ENCODE measurements at places on chromosomes 12 and 14.

- no peak for DNase-seq
These were observed 13.4 kb downstream of the ATXN2 start for GRCh38 chr12:111585690-111586089.

DNA sequence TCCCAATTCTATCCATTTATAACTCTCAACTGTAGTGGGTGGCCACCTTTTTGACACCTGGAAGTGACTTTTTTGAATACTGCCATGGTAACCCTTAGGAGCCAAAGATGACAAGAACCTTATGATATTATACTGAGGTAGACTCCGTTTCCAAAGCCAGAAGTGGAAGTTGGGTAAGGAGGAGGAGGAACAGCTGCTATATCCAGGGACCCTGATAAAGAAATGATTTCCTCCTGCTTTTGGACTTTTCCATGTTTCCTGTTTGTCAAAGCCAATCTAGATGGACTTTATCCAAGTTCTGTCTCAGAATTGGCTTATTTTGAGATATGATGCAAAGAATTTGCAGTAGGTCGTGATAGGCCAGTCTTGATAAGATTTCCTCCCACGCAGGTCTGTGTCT lies 14.3 kb downstream of the TRIM9 start:
- DNase-seq, result no peak

GRCh38 chr14:26896447-26896846 lies 298.6 kb upstream of the NOVA1 start:
- DNase-seq, result no peak

DNA sequence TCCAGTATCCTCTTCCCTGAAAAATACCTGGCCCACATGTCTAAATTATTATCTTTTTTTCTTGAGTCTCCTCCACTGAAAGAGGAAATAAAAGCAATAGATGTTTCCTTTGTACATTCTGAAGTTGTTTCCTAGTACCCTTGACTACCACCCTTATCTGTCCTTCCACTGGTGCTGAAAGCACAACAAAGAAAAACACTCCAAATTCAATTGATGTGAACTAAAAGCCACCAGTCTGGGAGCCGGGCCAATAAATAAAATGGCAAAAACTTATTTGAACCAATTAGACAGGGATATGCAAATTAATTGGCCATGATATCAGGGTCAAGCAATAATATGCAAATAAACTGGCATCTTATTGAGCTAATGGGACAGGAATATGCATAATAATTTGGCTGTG lies 330.5 kb downstream of the PAWR start:
- DNase-seq, result no peak

GRCh38 chr12:106074706-106075392 lies 63.9 kb downstream of the NUAK1 start:
- DNase-seq, result no peak

GRCh38 chr12:79200176-79200575 lies 335.6 kb downstream of the SYT1 start:
- no peak for DNase-seq

DNA sequence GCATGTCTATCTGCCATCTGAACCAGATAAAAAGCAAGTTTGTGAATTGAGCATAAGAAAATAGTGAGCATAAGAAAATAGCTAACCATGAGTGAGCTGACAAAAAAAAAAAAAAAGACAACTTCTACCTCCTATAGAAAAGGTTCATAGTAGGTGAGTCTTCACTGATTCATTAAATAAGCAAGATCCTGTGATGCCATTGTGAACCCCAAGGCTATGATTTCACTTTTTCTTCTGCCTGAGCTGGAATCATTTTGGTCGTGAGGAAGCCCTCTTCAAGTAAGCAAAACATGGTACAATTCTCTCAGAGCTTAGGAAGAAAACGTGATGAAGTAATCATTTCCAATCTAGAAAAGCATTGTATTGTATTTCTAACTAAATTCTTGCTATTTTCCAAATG lies 1.2 kb downstream of the PIK3C2G start:
- no peak for DNase-seq

- no peak for DNase-seq
These were observed 92.0 kb downstream of the PLEKHG7 start for GRCh38 chr12:92794814-92795213.

DNA sequence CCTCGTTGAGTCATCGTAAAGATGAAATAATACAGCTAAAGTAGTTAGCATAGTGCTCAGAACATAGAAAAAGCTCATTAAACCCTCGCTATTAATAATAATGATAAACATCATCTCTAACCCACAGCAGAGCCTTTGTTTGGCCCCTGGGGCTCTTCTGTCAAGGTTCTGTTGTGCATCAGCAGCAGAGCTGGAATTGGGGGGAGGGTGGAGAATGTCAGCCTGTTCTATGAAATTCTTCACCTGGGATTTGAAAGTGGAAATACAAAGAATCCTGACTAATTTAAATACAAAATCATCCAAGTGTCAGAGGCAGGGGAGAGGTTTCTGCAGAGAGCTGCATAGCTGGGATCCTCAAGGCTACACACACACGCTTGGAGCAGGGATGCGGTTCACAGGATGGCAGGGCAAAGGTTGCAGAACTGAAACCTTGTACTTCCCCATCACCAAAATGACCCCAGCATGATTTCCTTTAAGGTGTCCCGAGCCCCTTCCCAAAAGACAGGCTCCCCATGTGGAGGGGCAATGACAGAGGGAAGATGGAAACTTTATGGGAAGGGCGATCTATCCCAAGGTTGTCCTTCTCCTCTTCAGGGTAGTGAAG lies 71.8 kb downstream of the DAD1 start:
- no peak for DNase-seq

- no peak for DNase-seq
These were observed 436 bp downstream of the VPS33A start for GRCh38 chr12:122265886-122266229.

DNA sequence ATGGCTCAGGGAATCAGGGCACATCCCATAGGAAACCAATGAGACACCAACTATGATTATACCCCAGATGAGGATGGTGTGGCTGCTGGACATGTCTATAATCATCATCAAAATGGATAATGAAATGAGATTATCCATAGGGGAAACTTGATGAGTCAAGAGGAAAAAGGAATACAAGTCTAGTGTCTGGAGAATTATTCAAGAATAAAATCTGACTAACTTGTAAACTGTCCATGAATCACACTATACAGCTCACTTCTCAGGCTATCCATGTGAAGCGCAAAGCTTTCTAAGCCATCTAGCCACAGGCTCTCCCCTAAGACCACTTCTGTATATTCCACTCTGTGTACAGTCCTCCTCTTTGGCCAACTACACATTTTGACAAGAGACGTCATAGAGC lies 52.5 kb downstream of the DUSP16 start:
- DNase-seq, result no peak
